Fibroblast of skin of left biceps (primary cell): ENCODE measurements at places on chromosomes 6 and 20.

GRCh38 chr6:25921525-25922203 is 8.8 kb downstream of the SLC17A2 start:
- no peak for DNase-seq

DNA sequence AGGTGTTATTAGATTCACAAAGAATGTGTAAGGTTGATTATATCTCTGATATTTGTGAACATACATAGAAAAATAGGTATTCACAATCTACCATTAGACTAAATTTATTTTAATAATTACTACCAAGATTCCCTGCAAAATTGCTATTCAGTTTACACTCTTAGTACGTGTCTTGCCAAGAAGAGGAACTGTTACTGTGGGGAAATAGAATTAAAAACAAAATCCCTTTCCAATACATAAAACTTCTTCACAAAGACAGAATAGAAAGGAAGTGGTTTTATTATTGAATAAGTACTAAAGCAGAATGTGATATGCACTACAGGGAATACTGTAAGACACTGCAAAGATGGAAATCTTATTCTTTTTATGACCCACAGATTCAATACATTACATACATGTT is 17.0 kb downstream of the RAB32 start:
- no peak for DNase-seq

DNA sequence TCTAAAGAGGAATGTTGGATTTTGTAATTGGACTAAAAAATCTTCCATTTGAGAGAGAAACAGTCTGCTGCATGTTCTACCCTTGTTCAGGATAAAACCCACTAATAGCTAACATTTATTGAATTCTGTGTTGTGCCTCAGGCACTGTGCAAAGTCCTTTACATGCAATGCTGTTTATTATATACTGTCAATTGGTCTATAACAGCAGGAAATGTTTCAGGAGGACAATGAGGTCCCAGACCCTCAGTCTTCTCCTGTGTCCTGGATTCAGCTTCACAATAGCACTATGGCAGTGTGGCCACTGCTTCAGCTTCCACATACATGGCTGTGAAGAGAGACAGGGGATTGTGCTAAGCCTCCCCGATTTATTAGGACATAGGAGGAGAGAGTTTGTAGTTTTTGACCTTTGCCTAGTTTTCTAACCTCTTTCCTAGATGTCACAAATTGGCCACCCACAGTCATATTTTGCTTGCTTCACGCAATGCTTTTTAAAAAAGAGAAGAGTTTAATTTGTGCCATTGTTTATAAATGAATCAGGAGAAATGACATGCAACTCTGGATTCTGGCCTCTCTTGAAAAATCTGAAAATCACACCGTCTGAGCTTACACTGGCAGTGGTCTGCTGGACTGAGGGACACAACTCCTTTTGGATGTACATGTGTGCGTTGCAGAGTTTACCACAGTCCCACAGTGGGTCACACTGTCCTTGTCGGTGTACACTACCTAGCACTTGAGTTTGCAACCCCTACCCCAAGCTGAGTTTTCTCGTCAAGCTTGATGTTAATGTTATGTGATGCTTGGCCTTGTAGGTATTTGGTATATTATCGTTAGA is 11.3 kb downstream of the PTPN1 start:
- DNase-seq, result no peak

GRCh38 chr6:99613409-99613704 is 6.7 kb downstream of the PRDM13 start:
- no peak for DNase-seq

DNA sequence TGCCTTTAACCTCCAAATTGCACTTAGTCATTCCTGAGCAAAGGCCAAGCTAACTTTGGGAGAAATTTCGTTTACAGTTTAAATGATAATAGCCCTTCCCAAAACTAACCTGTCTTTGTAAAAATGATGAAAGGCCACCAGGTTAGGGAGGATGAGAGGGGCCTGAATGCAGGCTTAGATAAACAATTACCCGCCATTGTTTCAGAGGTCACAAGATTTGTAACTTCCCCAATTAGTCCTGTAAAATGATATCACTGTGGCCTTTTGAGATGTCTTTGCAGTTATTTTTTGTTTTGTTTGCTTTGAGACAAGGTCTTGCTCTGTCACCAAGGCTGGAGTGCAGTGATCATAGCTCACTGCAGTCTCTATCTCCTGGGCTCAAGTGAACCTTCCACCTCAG is 26.3 kb downstream of the GNL1 start:
- DNase-seq, result no peak

DNA sequence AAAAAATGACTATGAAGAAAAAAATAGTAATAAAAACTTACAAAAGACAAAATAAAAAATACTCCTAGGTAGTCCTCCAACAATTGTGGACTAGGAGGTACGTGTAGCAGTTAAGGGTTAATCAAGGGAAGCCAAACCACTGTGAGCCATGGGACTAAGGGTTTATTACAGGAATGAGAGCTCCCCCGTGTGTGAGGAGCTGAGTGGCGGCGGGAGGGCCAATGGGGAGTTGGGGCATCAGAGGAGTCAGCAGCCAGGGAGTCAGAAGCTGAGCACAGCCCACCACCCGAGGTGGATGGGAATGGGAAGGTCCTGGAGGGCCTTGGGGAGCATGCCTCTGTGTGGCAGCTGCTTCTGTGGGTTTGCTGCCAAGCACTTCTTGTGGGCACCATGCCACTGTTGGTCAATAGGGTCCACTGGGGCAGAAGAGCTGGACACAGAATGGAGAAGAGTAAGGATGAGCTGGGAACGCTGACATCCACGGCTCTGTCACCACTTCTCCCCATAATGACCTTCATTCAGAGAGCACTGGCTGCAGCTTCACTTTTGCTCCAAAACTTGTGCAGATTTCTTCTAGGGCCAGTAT is 373.3 kb downstream of the CDKAL1 start:
- DNase-seq, result no peak

DNA sequence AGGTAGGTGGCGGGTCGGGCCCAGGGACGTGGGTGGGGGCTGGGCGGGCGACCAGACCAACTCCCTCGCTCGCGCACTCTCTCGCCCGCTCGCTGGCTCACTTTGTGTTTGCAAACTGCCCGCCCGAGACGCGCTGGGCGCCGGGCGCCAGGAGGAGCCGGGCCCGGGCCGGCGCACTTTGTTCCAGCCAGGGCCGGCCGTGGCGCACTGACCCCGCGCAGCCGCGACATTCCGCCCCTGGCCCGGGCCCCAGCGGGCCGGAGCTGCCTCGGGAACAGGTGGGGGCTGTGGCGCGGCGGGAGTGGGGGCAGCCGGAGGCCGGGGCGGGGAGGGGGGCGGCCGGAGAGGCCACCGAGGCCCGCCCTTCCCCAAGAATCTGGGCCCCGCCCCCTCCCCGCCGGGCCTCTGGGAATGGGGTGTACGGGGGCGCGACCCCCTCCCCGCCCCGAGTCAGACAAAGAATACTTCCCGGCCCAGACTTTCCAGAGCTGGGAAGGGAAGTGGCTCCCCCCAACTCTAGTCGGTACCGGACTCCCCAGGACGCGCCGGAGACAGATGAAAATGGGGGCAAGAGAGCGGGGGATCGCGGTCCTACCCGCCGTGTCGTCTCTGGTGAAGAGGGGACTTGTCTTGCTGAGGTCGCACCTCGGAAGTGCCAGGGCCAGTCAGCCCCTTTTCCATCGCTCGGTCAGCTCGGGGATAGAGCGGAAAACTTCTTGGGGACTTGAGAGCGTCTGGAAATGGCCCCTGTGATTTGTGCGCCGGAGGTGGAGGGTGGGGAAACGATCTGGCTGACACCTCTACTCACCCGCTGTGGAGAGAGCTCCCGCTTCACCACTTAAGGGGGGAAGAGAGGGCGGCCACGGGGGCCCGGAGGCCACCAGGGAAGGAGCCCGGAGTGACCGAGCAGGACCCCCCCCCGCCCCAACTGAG is 951 bp downstream of the FOXP4 start:
- no peak for DNase-seq

DNA sequence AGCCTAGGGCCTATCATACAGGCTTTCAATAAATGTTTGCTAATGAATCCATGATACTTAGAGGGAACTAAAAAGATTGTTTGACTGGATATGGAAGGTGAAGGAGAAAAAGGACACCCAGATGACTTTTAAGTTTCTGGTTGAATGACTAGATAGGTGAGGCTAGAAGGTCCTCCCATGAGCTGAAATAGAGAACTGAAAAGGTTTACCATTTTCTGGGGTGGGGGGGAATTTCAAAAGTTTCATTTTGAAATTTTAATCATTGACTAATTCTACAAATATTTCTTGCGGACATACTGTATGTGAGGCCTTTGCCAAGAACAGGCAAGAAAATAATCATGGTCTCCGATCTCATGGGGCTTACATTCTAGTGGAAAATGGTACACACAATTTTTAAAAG is 17.9 kb upstream of the ZBTB2 start:
- DNase-seq, result no peak

DNA sequence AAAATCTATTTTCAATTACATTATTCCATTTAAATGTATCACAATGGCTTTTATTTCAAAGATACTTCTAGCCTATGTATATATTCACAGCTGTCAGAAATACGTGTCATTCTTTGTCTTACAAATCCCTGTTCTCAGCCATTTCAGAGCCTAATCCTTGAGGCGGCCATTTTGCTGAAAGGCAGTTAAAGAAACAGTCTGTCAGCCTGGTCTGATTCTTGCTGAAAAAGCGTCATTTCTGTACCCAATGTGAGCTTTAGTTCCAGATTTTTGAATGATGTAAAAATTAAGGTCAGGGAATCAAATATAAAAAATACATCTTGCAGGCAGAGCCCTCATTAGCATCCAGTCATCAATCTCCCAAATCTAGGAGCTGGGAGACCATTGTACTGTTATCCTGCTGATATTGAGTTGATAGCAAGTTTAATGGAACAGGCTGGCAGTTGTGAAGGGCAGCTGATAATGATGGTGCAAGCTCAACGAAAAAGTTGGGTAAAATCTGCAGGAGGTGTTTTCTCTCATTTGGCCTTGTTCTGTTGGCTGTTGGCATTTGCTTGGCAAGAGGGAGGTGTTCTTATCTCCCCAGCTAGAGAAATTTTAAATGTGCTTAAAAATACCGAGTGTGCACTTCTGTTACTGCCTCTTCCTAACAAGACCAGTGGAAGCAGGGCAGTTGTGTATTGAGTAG is 314.8 kb downstream of the SOX4 start:
- no peak for DNase-seq

- no peak for DNase-seq
These were observed 3.1 kb downstream of the STK38 start for GRCh38 chr6:36544228-36544627.

GRCh38 chr6:34867484-34867883 is 20.4 kb downstream of the TAF11 start:
- DNase-seq, result no peak

GRCh38 chr6:89387516-89388201 is 24.4 kb downstream of the RRAGD start:
- no peak for DNase-seq

GRCh38 chr20:51156041-51156982 is 133.4 kb upstream of the KCNG1 start:
- DNase-seq, result peak; percentile 43

DNA sequence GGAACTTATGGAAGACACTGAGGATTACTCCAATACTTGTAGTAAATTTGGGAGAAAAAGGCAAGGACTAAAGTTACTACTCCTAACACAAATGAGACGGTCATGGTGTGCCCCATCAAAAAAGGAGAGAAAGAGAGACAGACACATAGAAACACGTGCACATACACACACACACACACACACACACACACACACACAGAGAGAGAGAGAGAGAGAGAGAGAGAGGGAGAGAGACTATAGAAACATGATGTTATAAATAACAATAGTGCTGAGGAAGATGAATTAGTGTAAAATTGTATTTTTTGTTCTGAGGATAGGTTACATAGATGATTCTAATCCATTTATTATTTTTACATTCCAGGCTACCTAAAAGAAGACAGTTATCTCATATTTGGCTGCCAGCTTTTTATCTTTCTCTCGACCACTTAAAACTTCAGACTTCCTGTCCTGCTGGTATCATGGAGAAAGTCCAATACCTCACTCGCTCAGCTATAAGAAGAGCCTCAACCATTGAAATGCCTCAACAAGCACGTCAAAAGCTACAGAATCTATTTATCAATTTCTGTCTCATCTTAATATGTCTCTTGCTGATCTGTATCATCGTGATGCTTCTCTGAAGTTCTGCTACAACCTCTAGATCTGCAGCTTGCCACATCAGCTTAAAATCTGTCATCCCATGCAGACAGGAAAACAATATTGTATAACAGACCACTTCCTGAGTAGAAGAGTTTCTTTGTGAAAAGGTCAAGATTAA is 10.5 kb downstream of the PLN start:
- no peak for DNase-seq

- DNase-seq, result no peak
These were observed 220.1 kb upstream of the TSHZ2 start for GRCh38 chr20:52752023-52752422.

GRCh38 chr20:63765082-63765873 is 25.7 kb downstream of the SLC2A4RG start:
- DNase-seq, result no peak
